Sigmoid colon (tissue), 7 donors: ENCODE measurements at places on chromosomes 11 and 22. TPM values are rescaled to one million over a fixed set of nuclear protein-coding genes. Genes with fewer than 3 reads are reported as not detected.

DNA sequence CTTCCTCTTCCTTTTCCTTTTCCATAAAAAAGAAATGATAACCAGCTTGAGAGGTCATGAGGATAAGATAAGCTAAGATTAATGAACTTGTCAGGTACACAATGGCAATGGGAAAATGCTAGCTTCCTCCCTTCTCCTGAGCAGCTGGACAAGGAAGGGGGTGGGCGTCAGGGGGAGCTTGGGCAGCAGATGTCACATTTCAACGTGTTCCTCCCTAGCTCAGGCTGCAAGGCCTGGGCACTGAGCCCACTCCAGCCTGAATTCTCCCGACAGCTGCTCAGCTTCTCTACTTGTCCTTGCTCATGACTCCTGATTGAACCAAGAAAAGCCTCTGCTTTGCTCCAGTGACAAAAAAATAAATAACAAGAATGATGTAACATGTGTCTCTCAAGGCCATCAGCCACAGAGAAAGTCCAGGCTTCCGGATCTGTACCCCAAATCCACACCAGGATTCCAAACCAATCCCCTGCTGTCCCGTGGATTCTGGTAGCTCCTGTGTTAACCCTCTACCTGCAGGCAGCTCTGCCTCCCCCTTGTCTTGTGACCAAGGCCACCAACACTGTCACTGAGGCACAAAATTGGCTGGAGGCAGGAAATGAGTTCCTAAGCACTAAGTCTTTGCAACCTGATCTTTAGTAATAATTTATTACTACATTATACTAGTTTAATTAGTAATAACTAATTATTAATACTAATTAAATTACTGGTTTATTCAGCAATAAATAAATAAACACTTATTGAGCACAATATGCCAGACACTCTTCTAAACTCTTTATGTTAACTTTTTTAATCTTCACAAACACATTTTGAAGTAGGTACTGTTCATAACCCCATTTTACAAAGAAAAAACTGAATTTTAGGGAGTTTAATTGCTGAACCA is 146.5 kb downstream of the CCDC34 start:
- DNase-seq: peak; percentile 86

GRCh38 chr11:1281974-1282365 is 27.5 kb downstream of the TOLLIP start:
- DNase-seq: no peak

DNA sequence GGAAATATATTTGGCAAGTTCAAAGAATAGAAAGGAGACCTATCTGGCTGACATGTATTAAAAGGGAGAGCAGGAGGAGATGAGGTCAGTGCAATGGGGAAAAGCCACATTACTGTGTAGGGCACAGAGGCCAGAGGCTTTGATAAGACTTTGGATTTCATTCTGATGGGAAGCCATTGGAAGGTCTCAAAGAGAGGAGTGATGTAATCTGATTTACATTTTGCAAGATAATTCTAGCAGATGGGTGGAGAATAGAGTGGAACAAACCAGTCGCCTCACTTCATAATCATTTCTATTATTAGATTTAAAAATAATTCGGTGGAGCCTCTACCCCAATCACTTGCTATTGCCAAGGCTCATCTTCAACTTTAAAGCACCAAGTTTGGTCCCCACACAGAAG is 278.4 kb upstream of the ZC3H12C start:
- DNase-seq: no peak

DNA sequence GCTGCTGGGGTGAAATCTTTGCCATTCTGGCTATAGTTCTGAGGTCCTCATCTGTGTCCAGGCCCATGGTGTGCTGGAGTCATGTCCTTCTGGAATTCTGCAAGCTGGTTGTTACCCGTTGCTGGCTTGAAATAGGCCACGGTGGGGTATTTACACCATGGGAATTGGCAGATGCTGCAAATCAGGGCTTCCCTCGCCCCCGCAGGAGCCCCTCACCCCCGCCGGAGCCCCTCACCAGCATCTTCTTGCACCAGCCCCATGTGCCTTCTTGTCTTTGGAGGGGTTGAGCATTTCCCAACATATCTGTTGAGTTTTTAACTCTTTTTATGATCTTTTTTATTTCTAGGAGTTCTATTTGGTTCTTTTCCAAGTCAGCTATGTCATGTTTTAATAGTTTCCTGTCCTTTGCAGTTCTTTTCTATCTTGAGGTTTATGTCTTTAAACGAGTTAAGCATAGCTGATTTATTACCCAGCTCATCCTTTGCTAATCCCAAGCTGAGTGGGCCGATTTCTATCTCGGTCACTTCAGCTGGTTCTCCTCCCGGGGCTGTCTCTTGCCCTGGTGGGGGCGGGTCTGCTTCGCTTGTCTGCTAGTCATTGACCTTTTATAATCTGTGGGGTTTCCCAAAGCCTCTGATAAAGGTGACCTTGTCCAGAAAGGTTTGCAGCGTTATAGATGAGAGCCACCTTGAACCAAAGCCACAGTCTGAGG is 17.6 kb downstream of the ANO1 start:
- no peak for DNase-seq

- DNase-seq: no peak
These were observed 41.4 kb upstream of the NFAM1 start for GRCh38 chr22:42473484-42474193.

DNA sequence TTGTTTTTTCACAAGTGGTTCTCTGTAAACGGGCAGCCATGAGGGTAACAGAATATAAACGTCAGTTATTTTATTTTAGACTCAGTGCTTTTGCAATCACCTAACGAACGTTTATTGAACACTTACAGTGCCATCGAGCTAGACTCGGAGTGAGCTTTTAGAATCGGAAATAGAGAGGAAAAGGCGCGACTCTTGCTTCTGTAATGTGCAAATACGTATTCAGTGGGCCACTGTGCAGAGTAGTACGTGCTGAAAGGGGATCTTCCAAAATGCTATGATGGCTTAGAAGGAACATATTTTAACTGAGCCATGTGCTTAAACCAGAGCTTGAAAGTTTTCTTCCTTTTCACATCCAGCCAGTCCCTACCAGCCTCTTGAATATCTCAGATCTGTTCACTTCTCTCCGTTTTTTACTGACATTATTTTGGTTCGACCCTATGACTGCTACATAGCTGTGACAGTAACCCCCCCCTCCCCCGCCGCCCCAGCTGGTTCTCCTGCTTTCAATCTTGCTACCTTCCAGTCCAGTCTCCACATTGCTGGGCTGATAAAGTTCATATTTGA is 468 bp downstream of the DDIAS start:
- no peak for DNase-seq

GRCh38 chr22:22085702-22086500 is 103.3 kb upstream of the TOP3B start:
- DNase-seq: no peak

GRCh38 chr11:121655537-121656327 is 203.0 kb upstream of the SORL1-AS1 start:
- peak; percentile 95 for DNase-seq

- peak; percentile 32 for DNase-seq
These were observed 6.5 kb downstream of the DGAT2 start for GRCh38 chr11:75775056-75775455.

- no peak for DNase-seq
These were observed 287.7 kb downstream of the TMEM135 start for GRCh38 chr11:87325490-87325872.

- no peak for DNase-seq
These were observed 42.0 kb downstream of the ME3 start for GRCh38 chr11:86630229-86630981.

- no peak for DNase-seq
These were observed 159.4 kb downstream of the MPPED1 start for GRCh38 chr22:43571181-43571580.

DNA sequence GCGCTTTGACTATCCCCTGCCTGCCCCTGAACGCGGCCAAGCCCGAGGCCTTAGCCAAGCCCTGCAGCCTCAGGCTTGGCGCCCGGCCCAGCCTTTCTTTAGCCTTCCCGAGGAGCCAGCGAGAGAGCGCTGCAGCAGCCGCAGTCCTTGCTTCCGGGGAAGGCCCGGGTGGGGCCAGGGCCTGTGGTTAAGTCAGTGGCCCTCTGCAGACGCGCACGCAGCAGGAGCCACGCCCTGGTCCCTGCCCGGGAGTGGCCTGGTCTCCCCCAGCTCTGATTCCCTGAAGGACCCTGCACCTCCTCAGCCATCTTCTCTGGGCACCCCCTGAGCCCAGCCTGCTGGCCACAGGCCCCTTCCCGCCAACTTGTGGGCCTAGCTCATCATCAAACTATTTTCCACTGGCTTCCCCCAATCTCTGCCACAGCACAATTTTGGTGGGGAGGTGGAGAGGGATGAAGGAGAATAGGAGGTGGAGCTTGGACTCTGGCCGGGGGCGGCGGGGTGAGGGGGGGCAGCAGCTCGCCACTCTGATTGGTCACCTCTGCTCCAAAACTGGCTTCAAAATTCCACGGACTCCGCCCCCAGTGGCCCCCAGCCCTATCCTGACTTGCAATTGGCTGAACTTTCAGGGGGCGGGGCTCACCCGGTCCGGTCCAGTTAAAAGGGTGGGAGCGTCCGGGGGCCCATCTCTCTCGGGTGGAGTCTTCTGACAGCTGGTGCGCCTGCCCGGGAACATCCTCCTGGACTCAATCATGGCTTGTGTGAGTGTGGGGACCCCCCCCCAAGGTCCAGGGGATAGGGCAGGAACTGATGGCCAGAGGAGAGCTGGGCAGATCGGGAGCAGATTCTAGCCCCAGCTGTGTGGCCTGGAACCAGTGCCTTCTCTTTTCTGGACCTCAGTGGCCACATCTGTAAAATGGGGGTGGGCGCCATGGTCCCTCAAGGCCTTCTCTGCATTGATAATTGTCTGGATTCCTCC is at the start of gene LGALS1:
TSS of gene LGALS1 (plus strand) at position 686 of the 979 bp plus-strand sequence. CDS start at position 753, 67 bp downstream.
- peak; percentile 99 for DNase-seq

- DNase-seq: no peak
These were observed 44.6 kb upstream of the EHF start for GRCh38 chr11:34576331-34576730.

The INS gene
- not detected for total RNA-seq

The IL17REL gene
- not detected for total RNA-seq

The PTGDR2 gene
- total RNA-seq: 0.83 TPM

The CHRNA10 gene
- total RNA-seq: not detected

The LARGE1 gene
- total RNA-seq: 38.0 TPM

The NXPE4 gene
- total RNA-seq: not detected

The WBP2NL gene
- total RNA-seq: 0.82 TPM

The APOL5 gene
- not detected for total RNA-seq
